ENCODE measurements at places on chromosomes 16 and 17.
A peak's percentile ranks its signal among the peaks of the same experiment; 100 is the strongest.

- no peak for DNase-seq
Observed at GRCh38 chr16:75099738-75100602, 16.6 kb downstream of the LDHD start.

DNA sequence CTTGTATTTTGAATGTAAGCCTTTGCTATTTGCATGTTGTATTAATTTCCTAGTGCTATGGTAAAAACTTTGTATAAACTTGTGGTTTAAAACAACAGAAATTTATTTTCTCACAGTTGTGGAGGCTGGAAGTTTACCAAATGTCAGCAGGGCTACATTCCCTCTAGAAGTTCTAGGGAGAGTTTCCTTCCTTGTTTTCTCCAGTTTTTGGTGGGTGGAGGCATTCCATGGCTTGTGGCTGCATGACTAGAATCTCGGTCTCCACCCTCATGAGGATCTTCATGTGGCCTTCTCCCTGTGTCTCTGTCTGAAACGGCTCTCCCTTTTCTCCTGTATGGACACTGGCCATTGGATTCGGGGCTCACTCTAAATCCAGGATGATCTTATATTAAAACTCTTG, 482.2 kb upstream of the GOT2 start:
- no peak for DNase-seq

GRCh38 chr16:82801361-82801760, 174.6 kb downstream of the CDH13 start:
- DNase-seq = no peak

GRCh38 chr17:27954548-27955495, 61.7 kb upstream of the LYRM9 start:
- DNase-seq = no peak

DNA sequence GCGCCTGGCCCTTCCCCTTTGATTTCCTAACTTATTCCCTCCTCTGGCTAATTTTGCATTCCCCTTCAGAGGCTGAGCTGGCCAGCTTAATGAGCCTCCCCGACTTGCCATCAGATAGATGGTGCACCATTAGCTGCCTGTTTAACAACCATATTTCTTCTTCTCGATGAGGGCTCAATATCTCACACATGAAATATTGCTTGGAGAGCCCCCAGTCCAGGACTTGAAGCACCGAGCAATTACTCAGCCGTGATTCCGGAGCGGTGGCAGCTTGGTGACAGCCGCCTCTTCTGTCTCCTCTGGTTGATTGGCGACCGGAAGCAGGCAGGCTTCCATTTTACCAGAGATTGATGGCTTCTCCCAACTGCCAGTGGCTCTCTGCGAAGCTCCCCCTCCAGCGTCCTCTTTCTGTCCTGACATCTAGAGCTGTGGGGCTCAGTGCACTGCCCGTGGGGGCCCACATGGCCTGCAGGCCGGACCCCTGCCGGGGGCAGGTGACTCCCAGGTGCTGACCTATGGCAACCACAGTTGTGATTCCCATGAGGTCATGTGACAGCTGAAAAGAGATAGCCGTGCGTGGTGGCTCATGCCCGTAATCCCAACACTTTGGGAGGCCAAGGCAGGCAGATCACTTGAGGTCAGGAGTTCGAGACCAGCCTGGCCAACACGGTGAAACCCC, 133.7 kb upstream of the SEC14L1 start:
- no peak for DNase-seq

- DNase-seq = no peak
Observed at GRCh38 chr17:79668344-79669250, 57.7 kb upstream of the RBFOX3 start.

DNA sequence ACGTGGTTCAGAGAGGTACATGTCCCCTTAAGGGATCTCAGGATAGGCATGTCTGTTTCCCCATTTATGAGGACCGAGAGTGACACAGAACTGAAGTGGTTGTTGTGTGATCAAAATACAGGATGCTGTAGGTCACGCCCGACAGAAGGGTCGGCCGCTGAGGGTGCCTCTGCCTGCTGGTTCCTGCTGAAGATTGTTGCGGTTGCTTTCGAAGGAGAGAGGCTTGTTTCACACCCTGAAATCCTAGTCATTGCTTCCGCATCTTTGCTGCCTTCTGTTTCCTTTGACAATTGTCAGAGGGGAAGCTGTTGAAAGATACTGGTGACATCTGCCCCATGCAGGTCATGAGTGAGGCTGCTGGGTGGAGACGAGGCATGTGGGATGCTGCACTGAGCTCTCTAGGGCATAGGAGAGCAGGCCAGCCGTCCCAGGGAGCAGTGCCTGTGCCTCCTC, 3.8 kb upstream of the NAT9 start:
- no peak for DNase-seq

- peak; percentile 78 for DNase-seq
Observed at GRCh38 chr16:56610017-56610608, 1.7 kb downstream of the MT2A start.

GRCh38 chr17:41211845-41212466, 14.5 kb upstream of the KRTAP9-2 start:
- DNase-seq = peak; percentile 7

GRCh38 chr17:3918372-3919122, 2.3 kb upstream of the P2RX1 start:
- DNase-seq = no peak

GRCh38 chr16:23537390-23537789, 19.8 kb downstream of the EARS2 start:
- no peak for DNase-seq

GRCh38 chr16:86910161-86910769, 331.9 kb downstream of the FOXL1 start:
- no peak for DNase-seq

- DNase-seq = no peak
Observed at GRCh38 chr16:9092978-9093344, 1.5 kb downstream of the HAPSTR1 start.

DNA sequence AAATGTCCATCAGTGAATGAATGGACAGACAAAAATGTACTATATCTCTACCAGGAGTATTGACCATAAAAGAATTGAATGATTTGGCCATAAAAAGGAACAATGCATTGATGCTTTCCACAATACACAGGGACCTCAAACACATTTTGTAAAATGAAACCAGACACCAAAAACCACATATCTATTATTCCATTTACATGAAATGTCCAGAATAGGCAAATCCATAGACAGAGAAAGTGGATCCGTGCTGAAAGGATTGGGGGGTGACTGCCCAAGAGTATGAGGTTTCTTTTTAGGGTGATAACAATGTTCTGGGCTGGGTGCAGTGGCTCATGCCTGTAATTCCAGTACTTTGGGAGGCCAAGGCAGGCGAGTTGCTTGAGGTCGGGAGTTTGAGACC, 6.9 kb upstream of the LITAF start:
- no peak for DNase-seq

DNA sequence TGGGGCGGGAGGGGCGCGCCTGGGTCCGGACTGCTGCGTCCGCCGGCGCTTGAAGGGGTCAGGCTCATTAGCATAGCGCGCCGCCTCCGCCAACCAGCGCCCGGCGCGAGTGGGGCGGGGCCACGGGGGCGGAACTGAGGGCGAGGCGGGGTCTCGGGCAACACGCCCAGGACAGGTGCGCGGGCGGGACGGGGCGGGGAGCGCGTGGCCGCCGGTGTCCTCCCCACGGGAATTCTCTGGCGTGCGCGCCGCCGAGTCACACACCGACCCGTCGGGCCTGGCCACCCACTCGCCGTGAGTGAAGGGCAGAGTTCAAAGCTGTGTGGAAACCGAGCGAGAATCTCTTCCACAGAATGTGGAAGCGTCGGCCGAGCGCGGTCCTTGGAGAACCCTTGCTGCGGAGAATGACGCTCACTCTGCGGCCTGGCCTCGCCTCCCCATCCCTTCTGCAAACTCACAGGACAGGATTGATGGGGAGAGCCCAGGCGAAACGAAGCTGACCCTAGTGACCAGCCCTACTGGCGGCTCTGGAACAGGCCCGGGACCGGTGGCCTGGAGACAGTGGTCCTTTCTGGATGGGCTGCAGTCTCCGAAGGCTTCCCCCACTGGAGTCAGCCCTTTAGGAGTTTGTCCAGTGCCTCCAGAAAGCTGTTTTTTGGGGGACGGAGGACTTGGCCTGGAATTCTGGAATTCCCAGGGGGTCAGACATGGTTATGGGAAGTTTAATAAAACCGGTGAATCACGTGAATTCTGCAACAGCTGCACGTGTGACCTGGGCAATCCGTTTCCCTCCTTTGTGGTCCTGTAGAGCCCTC, at the start of gene SNAI3:
TSS of gene SNAI3 (minus strand) at position 69 of the 815 bp plus-strand sequence. CDS start 101 bp downstream, outside the sequence.
- DNase-seq = no peak

DNA sequence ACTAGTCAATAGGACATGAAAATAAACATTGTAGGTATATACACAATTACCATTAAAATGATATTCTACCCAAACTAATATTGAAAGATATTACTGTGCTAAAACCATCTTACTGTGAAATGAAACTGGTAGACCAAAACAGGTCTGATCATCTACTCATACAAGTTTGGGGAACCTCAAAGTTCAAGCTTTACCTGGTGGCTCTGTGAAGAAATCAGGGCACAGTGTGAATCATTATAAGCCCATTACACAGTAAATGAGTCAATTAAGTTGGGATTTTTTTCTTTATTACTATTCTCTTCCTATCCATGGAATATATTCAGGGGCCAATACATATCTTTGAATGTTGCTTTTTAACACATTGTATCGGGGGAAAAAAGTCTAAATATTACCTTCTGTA, 57.1 kb downstream of the HELZ start:
- no peak for DNase-seq

GRCh38 chr17:39536468-39536867, 71.3 kb downstream of the NEUROD2 start:
- DNase-seq = no peak

DNA sequence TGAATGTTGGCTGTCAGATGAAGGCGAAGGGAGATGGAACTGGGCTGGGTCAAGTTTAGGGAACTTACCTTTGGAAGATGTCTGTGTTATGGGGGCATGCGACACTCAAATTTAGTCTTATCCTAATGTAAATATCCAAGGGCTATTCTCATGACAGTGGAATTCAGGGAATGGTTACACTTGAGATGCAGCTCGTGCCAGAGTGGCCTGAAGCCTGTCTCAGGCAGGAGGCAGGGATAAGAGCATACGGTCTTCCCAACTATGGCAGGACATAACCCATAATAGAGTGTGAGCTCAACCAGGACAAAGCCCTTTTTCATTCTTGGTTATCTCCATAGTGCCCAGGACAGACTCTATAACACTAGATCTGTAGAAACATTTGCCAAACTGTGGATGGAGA, 393.3 kb upstream of the CDH11 start:
- no peak for DNase-seq

DNA sequence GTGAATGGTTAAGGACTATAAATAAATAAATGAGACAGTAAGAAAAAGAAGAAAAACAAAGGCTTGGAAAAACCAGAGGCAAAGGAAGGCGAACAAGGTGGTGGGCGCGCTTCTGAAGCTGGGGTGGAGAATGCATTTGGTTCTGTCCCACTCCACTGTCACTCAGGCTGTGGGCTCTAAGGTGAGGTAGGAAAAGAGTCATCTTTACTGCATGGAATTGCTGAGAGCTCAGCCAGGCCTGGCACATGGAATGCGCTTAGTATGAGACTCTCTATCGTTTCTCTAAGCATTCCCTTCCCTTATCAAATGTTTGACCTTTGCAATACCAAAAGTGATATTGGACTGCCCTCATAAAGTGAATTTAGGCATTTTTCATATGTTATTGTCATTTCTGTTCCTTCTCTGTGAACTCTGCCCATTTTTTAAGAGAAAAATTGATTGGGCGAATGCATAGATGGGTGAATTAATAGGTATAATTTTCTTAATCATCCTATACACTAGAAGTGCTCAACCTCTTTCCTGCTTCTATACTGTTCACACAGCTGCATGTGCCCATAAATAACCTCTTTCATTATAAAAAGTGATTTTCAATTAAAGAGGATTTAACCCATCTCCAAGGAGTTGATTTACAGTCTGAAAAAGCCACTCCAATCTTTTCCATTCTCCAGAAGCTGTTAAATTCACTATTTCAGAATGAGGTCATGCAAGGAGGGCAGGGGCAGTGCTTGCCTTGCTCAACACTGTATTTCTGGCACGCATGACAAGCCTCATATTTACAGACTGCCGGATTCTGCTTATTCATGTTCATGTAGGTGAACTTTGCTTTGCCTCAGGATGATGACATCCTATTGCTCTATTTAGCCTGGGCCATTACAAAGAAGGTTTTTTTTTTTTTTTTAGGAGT, 87.7 kb downstream of the MYH10 start:
- no peak for DNase-seq

DNA sequence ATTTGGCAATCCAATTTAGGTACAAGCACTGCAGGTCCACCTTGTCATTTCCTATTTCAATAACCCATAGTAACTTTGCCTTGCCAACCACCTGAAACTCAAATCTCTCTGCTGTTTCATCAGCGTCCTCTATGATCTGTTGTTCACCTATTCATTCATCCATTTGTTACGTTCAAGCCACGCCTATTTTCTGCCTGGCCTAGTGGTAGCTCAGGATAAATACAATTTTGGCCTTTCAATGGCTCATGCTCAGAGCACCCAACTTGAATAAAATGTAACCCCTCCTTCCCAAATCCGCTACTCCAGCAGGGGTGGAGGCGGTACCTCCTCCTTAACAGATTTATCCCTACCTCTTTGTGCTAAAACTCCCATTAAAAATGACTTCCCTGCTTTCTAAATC, 3.6 kb upstream of the FBXO47 start:
- DNase-seq = no peak

- no peak for DNase-seq
Observed at GRCh38 chr17:72299100-72299499, 178.3 kb downstream of the SOX9 start.

- no peak for DNase-seq
Observed at GRCh38 chr16:52077607-52078006, 469.3 kb downstream of the TOX3 start.

GRCh38 chr16:74591876-74592650, 14.9 kb downstream of the GLG1 start:
- DNase-seq = no peak

DNA sequence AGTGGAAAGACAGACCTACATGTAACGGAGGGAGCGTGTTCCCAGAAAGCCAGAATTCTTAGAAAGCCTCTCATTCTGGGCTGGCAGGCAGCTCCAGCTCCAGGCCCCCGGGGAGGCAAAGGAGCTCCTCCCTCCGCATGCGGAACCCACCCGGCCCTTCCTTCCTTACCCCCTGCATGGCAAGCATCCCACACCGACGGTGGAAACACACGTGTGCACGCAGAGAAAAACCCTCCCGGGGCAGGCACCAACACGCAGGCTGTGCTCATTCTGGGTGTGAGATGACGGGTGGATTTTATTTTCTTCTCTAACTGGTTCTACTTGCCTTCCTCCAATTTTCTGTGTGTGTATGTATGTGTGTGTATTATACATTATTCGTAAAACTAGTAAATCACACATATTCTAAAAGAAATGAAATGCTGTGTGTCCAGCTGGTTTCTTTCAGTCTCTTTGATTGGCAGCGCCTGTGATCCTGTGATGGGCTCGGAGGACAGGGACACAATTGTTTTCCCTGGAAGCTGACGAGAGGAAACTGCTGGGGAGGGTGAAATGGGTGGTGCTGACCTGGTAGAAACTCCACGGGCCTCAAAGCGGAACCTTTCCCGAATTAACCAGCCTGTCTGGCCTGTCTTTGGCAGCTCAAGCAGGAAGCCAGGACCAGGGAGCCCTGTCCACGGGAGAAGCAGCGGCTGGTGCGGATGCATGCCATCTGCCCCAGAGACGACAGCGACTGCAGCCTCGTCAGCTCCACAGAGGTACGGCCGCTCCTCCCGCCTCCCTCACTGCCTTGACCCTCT, 22.2 kb downstream of the CARD14 start:
- DNase-seq = no peak
